Effector CD8-positive, alpha-beta T cell (primary cell): ENCODE measurements at places on chromosomes 7 and 10.

- no peak for DNase-seq
Observed at GRCh38 chr7:134067164-134067563, 60.0 kb upstream of the LRGUK start.

GRCh38 chr10:14656052-14656730 lies 118.5 kb downstream of the FAM107B start:
- no peak for DNase-seq

GRCh38 chr10:102113956-102114857 lies 6.0 kb downstream of the LDB1 start:
- no peak for DNase-seq

- no peak for DNase-seq
Observed at GRCh38 chr7:141351175-141351574, 200.0 kb upstream of the AGK start.

DNA sequence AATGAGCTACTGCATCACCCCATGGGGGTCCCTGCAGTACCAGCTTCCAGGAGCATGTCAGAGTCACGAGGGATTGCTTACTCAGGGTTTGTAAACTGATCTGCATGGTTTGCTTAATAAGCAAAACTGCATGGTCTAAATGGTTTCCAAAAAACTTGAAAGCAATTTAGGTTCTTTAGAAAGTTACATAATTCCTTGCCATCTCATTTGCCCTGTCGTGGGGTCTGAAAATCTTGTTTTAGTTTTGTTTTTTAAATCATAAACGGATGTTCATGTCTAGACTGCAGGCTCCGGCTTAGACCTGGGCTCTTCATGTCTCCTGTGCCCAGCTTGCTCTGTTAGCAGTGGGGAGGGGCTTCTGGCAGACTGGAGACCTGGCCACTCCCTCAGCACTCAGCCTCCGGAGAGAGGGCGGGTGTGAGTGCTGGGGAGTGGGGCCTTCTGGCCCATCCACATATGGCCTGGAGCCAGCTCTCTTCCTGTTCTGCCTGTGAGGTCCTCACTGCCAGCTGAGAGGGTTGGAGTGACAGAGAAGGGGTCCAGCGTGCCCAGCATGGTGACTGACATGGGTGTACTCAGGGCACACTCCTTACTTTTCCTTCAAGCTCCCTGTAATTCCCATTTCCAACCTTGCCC lies 17.5 kb downstream of the PRF1 start:
- DNase-seq, result no peak
